Mesothelial cell of epicardium (in vitro differentiated cells): ENCODE measurements at places on chromosomes 4 and X. TPM values are rescaled to one million over a fixed set of nuclear protein-coding genes. Genes with fewer than 3 reads are reported as not detected.

DNA sequence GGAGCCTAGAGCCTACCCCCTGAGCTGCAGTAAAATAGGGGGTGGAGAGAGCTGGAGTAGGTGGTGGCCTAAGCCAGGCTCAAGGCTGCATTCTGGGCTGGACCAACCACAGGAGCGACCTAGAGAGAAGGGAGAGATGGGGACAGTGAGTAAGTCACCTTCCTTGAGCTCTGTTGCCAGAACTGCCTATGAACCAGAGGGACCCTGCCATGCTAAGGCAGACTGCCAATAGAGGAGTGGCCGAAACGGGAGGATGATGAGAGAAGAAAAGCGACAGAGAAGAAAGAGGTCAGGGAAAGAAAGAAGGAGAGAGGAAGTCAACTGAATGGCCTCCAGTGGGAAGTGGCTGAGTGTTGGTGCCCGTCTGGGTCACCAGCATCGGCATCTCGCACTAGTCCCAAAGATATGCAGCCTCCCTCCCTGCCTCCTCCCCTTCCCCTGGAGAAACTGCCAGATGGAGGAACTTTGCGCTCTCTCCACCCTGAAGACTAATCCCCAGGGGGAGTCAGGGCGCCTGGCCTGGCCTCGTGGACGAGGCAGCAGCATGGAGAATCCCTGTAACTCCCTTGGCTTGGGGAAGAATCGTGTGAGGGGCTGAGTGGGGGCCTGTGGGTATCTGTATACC is 28.8 kb downstream of the ELF4 start:
- no peak overlapping the region for H3K4me3 ChIP-seq
- H3K36me3 ChIP-seq = peaks cover 7% of the 10 kb centered on the region
- no peak for DNase-seq

DNA sequence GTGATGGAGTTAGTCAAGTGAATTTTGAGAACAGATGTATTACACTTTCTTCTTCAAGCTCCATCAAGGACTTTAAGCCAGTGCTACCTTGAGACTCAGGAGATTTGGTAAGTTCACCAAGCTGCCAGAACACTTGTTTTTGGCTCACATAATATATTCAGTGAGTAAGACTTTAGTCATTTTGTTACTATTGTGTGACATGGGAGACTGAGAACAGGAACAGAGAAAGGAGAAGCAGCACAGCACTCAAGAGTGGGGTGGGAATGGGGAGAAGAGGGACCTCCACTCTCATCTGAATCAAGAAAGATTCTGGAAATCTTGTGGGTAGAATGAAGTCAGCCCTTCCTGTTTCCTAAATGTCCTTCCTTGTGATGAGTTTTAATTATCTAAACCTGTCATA is 87.3 kb upstream of the TET2 start:
- H3K4me1 ChIP-seq = peaks cover 11% of the 10 kb centered on the region
- H3K4me3 ChIP-seq = no peak overlapping the region
- H3K36me3 ChIP-seq = no peaks in the 10 kb centered on the region
- H3K27ac ChIP-seq = no peak overlapping the region
- H3K27me3 ChIP-seq = no peaks in the 10 kb centered on the region

- H3K36me3 ChIP-seq = no peaks in the 10 kb centered on the region
- no peak overlapping the region for H3K27ac ChIP-seq
Measured at GRCh38 chrX:123081776-123082175, 102.3 kb upstream of the GRIA3 start.

BST1 gene
- 0.42 to 1.0 TPM (median 0.58 TPM) in 3 replicates for total RNA-seq

RBMX2 gene
- total RNA-seq = 22.8 to 25.1 TPM (median 24.8 TPM) in 3 replicates

GAGE12H gene
- not detected in 3 replicates for total RNA-seq

- no peak overlapping the region for H3K4me3 ChIP-seq
- no peaks in the 10 kb centered on the region for H3K27me3 ChIP-seq
- H3K27ac ChIP-seq = no peak overlapping the region
- no peak for DNase-seq
- peaks cover 9% of the 10 kb centered on the region for H3K36me3 ChIP-seq
Measured at GRCh38 chr4:53113431-53114225, 251.5 kb downstream of the RASL11B start.

- no peaks in the 10 kb centered on the region for H3K27me3 ChIP-seq
Measured at GRCh38 chrX:19303256-19303880, 40.4 kb upstream of the PDHA1 start.

SLC7A11 gene
- total RNA-seq = 2.8 to 3.4 TPM (median 3.0 TPM) in 3 replicates

GRCh38 chrX:64885850-64886249 is 90.4 kb downstream of the ZC4H2 start:
- no peak overlapping the region for H3K27ac ChIP-seq
- H3K4me3 ChIP-seq = no peak overlapping the region
- DNase-seq = no peak
- H3K4me1 ChIP-seq = no peaks in the 10 kb centered on the region

ZCCHC18 gene
- 3.6 to 5.4 TPM (median 4.7 TPM) in 3 replicates for total RNA-seq

DNA sequence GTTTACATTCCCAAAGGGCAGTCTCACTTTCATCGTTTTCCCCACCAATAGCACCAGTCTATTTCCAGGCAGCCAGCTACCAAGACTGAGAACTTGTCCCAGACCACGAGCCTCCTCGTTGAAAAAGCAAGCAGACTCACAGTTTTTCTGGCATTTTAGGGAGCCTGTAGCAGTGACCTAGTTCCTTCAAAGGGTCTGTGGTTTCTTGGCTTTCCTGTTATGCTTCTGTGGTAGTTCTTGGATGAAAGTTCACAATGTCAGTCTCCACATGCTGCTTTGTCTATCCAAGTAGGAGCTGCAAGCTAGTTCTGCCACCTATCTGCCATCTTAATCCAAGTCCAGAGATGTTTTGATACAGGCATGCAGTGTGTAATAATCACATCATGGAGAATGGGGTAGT is 151.6 kb upstream of the ZC4H2 start:
- peaks cover 11% of the 10 kb centered on the region for H3K36me3 ChIP-seq
- H3K27ac ChIP-seq = no peak overlapping the region
- H3K4me1 ChIP-seq = no peaks in the 10 kb centered on the region
- H3K4me3 ChIP-seq = no peak overlapping the region
- no peak for DNase-seq

GRCh38 chrX:148774276-148774675 is 273.9 kb downstream of the AFF2 start:
- H3K4me1 ChIP-seq = no peaks in the 10 kb centered on the region
- no peak for DNase-seq
- no peaks in the 10 kb centered on the region for H3K27me3 ChIP-seq
- no peak overlapping the region for H3K4me3 ChIP-seq
- no peak overlapping the region for H3K27ac ChIP-seq
- H3K36me3 ChIP-seq = peaks cover 6% of the 10 kb centered on the region

DIPK2B gene
- not detected in 3 replicates for total RNA-seq
